ENCODE measurements at places on chromosomes 5 and 9. TPM values are rescaled to one million over a fixed set of nuclear protein-coding genes. Genes with fewer than 3 reads are reported as not detected.

FGD3 gene
- 25.7 TPM for total RNA-seq

CAVIN4 gene
- total RNA-seq = 1.5 TPM

PCDHGA10 gene
- total RNA-seq = 3.6 TPM

DNA sequence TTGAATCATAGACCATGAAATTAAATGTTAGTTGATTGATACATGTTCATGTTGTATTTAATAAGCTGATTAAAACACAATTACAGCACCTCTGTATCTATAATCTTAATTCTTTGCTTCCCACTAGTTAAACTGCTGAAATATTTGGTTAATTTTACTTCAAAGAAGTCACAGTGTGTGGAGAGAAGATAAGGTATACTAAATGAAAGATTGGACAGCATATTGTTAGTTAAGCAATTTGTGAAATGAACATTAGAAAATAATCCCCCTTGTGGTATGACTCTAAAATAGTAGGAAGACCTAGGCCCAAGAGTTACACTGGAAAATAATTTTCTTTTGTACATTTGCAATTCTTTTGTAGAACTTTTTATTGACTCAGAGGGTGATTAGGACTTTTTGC lies 30.3 kb downstream of the MAN2A1 start:
- no peak overlapping the region for H3K4me3 ChIP-seq
- no peaks in the 10 kb centered on the region for H3K36me3 ChIP-seq
- no peaks in the 10 kb centered on the region for H3K27me3 ChIP-seq
- no peak overlapping the region for H3K27ac ChIP-seq
- peaks cover 4% of the 10 kb centered on the region for H3K4me1 ChIP-seq

DNA sequence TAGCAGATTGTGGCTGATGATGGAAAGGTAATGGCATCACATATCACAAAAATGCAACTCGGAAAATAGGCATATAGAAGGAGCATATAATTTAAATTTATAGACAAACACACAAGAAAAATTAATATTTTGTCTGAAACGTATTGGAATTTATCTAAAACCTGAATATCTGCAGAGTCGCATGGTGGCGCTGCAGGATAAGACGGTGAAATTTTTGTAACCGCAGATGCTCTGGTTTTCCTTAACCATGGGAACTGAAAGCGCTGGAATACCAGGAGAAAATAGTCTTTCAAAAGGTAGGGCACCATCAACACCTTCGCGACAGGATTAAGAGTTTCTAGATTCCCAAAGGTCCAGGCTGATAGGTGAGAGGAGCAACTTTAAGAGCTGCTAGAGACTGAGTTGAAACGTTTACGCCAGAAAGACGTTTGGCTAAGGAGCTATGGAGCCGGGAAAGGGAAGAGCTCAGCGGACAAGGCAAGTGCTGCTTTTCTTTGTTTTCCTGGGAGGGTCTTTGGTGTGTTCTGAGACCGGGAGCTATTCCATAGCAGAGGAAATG lies 11.0 kb upstream of the PCDHB15 start:
- no peak overlapping the region for H3K4me3 ChIP-seq
- H3K36me3 ChIP-seq = no peaks in the 10 kb centered on the region
- DNase-seq = no peak
- H3K4me1 ChIP-seq = no peaks in the 10 kb centered on the region
- no peaks in the 10 kb centered on the region for H3K27me3 ChIP-seq

- H3K36me3 ChIP-seq = no peaks in the 10 kb centered on the region
Measured at GRCh38 chr5:88979244-88979643, 96.3 kb upstream of the MEF2C start.

ADAMTSL1 gene
- total RNA-seq = not detected

CYLC2 gene
- not detected for total RNA-seq

GARIN3 gene
- not detected for total RNA-seq

- H3K27ac ChIP-seq = no peak overlapping the region
- no peak for DNase-seq
- no peaks in the 10 kb centered on the region for H3K4me1 ChIP-seq
- H3K36me3 ChIP-seq = no peaks in the 10 kb centered on the region
- no peak overlapping the region for H3K4me3 ChIP-seq
- H3K27me3 ChIP-seq = no peaks in the 10 kb centered on the region
Measured at GRCh38 chr9:136750526-136750925, 2.2 kb upstream of the LCN6 start.

PCDHB3 gene
- total RNA-seq = not detected

DNA sequence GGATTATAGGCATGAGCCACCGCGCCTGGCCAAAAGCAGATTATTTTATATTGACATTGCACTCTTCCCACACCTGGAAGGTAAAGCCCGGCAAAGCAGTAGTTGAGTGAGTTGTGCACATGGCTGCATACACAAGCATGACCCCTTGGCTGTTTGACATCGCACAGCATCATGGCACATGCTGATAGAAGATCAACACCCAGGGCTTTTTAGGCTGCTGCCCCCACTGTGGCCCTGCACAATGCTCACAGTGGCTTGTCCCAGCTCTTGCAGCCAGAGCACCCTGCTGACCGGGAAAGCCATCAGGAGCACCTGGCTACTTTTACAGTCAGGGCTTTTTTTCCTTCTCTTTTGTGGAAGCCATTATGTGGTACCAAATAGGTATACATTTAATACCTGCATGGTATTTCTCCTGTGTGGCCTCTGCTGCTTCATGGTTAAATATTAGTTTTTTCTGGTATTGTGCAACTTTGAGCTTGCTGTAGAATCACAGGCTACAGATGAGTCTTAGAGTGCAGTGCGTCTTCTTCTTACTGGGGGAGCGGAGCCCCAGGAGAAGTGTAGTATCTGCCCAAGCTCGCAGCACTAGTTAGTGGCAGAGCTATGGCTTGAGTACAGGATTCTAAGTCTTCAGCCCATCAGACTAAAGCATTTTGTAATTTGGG lies 264.5 kb downstream of the AOPEP start:
- H3K27me3 ChIP-seq = no peaks in the 10 kb centered on the region
- H3K4me3 ChIP-seq = no peak overlapping the region
- H3K4me1 ChIP-seq = peaks cover 45% of the 10 kb centered on the region

PCDHA9 gene
- not detected for total RNA-seq

- H3K4me3 ChIP-seq = no peak overlapping the region
- DNase-seq = no peak
- H3K27ac ChIP-seq = no peak overlapping the region
- H3K36me3 ChIP-seq = no peaks in the 10 kb centered on the region
- no peaks in the 10 kb centered on the region for H3K27me3 ChIP-seq
Measured at GRCh38 chr5:11588803-11589202, 315.4 kb downstream of the CTNND2 start.

All from Caco-2 (cell line).